SK-N-SH treated with all-trans-retinoic acid at 6 μM for 48 hours (cell line): ENCODE measurements at places on chromosomes 16 and 17.

- no peak for ATAC-seq
These were observed 149.3 kb downstream of the MSI2 start for GRCh38 chr17:57405491-57406072.

DNA sequence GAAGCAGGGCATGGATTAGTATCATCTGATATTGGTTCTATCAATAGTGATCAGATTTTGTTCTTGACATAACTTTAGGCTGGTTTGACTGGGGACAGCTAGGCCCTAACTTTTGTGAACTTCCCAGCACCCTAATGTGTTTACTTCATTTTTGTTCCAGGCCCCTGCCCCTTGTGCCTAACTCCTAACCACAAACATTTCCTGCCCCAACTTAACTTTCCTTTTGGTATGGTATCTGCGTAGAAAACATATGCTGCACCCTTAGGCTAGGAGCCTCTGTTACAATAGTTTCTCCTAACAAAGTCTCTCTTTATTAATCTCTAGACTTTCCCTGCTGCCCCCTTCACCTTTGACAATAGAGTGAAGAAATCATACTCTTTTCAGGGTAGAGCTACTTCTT is 2.5 kb downstream of the ADPRM start:
- no peak for ATAC-seq

DNA sequence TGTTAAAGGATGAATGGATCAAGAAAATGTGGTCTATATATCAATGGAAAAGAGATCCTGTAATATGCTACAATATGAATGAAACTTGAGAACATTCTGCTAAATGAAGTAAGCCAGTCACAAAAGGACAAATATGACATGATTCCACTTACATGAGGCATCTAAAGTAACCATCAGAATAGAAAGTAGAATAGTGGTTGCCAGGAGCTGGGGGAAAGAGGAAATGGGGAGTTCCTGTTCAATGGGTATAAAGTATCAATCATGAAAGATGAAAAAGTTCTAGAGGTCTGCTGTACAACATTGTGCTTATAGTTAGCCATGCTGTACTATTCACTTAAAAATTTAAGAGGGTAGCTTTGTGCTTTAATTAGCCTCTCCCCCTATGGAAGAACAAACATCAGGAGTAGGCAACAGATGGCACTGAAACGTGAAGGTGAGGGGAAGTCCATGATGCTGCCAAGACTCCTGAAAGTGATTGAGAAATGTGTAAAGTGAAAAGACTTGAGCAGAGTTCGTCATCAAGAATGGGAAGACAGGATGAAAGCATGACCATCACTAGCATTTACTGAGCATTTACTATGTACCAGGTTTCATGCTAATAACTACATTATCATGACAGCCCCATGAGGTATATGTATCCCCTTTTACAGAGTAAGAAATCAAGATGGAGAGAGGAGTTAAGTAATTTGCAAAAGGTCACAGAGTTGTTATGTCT is 167.2 kb downstream of the CYB561 start:
- ATAC-seq = no peak

- ATAC-seq = no peak
These were observed 127.5 kb upstream of the SOX9 start for GRCh38 chr17:71993363-71993762.

- no peak for ATAC-seq
These were observed 20.8 kb upstream of the NOL11 start for GRCh38 chr17:67696853-67697498.

- ATAC-seq = no peak
These were observed 19.9 kb downstream of the MYH13 start for GRCh38 chr17:10352893-10353292.

- no peak for ATAC-seq
These were observed 12.9 kb downstream of the MXRA7 start for GRCh38 chr17:76697702-76698465.

GRCh38 chr17:48389903-48390302 is 40.1 kb downstream of the SKAP1 start:
- no peak for ATAC-seq

GRCh38 chr16:69894676-69895075 is 56.5 kb upstream of the CLEC18A start:
- ATAC-seq = no peak

GRCh38 chr17:74206332-74206818 is 2.9 kb downstream of the RPL38 start:
- ATAC-seq = no peak

GRCh38 chr16:51355195-51355594 is 204.1 kb upstream of the SALL1 start:
- no peak for ATAC-seq

GRCh38 chr17:33199571-33200510 is 93.3 kb downstream of the ASIC2 start:
- ATAC-seq = no peak

DNA sequence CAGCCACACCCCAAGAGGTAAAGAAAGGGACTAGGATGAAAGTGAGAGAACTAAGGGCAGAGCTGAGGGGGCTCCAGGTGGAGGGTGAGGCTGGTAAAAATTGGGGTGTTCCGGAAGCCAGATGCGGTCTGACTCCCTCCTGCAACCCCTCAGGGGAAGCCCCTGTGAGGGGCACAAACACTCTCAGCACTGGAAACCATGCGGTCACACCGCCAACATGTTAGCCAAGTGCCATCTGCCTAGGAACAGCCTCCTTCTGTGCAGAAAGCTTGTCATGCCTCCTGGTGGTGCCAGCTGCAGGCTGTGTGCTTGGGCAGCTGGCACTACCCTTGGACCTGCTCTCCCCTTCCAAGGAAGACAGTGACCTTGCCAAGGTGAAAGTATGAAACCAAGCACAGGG is 83.5 kb upstream of the RPL38 start:
- no peak for ATAC-seq

DNA sequence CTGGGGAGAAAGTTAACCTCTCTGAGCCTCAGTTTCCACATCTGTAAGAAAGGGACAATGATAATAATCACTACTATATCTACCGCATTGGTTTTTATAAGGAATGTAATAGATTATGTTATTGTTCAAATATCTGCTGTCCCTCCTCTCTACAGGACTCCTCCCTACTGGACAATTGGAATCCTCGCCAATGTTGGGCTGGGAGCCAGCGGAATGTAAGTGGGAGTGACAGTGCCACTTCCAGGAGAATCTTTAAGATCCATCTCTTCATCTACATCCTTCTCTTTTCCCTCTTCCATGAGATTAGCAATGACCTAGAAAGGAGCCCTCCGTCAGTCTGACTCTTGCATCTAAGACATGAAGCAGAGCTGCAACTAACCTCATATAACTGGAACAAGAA is 95.1 kb downstream of the GRIN2A start:
- no peak for ATAC-seq

DNA sequence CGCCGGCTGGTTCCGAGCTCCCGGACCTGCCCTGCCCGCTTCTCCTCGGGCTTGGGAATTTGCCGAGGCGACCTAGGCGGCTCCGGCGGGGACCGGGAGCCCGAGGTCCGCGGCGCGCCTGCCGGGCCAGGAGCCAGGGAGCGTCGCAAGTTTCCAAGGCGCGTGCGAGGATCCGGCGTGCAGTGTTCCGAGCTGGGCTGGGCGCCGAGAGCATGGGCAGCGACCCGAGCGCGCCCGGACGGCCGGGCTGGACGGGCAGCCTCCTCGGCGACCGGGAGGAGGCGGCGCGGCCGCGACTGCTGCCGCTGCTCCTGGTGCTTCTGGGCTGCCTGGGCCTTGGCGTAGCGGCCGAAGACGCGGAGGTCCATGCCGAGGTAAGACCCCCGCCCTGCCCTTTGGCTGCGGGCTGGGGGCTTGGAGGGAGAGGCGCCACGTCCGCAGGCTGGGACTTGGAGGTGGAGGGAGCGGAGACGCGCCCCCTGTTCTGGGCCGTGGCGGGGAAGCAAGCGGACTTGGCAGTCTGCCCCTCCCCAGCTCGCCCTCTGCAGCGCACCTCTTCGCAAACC is 668 bp downstream of the MMP15 start:
- ATAC-seq = peak; percentile 41

- no peak for ATAC-seq
These were observed 2.5 kb upstream of the CCL17 start for GRCh38 chr16:57401943-57402640.

DNA sequence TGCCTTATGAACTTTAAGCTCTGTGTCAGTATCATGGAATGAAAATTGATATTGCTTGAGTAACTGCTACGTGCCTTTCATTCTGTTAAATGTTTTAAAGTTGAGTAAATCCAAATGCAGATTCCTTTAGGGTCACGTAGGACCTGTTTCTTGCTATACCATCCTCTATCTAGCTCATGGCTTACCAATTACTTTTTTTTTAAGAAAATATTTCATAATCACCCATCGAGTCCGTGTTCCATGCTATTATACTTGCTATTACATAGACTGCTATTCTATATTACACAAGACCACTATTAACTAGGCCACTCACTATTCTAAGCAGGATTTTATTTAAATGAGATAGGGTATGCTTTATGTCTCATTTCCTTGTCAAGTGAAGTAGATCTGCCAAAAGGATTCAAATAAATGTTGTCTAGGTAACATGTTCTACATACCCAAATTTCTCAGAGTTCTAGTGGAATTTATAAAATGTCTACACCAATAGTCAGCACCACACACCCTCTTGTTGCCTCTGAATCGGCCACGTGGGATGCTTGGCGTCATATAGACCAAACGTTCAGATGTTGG is 11.9 kb downstream of the ANKFN1 start:
- ATAC-seq = peak; percentile 41

DNA sequence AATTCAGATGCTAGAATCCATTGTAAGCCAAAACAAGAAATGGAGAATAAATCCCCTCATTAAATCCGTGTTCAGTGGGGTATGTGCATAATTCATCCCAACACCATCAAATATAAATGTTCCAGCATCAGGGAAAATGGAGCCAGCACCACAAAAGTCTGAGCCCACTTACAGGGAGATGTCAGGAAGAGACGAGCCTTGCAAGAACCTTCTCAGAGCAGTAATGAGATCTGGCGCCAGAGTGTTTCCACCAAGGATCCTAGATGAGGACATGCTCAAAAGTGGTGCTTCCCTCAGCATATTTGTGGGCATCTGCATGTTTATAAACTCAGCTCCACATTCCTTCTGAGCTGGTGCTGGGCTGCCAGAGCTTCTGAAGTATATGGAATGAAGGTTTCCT is 541.9 kb upstream of the C16orf82 start:
- ATAC-seq = no peak

GRCh38 chr17:51152766-51153209 is 571 bp upstream of the NME1 start:
- peak; percentile 41 for ATAC-seq

GRCh38 chr17:45784741-45785479 is 790 bp downstream of the CRHR1 start:
- peak; percentile 28 for ATAC-seq
